ENCODE measurements at places on chromosomes 6 and 20. TPM values are rescaled to one million over a fixed set of nuclear protein-coding genes. Genes with fewer than 3 reads are reported as not detected.

The WTAP gene
- total RNA-seq: 116 TPM

GRCh38 chr6:80197474-80197873 is 91.0 kb downstream of the BCKDHB start:
- H3K27ac ChIP-seq: no peak overlapping the region
- no peaks in the 10 kb centered on the region for H3K4me1 ChIP-seq
- no peak for DNase-seq
- no peaks in the 10 kb centered on the region for H3K27me3 ChIP-seq

GRCh38 chr20:46000262-46000996 is 8.3 kb upstream of the MMP9 start:
- peaks cover 12% of the 10 kb centered on the region for H3K27me3 ChIP-seq
- no peaks in the 10 kb centered on the region for H3K36me3 ChIP-seq
- H3K4me3 ChIP-seq: no peak overlapping the region
- no peak overlapping the region for H3K27ac ChIP-seq
- DNase-seq: no peak

GRCh38 chr6:7728855-7729590 is 3.1 kb downstream of the BMP6 start:
- H3K4me3 ChIP-seq: peak overlapping the region; percentile 59
- H3K27ac ChIP-seq: peak overlapping the region; percentile 66
- DNase-seq: no peak
- H3K36me3 ChIP-seq: no peaks in the 10 kb centered on the region
- peaks cover 11% of the 10 kb centered on the region for H3K4me1 ChIP-seq
- H3K27me3 ChIP-seq: peaks cover 62% of the 10 kb centered on the region
